CD8-positive, alpha-beta T cell (primary cell): ENCODE measurements at places on chromosomes 13 and 19. TPM values are rescaled to one million over a fixed set of nuclear protein-coding genes. Genes with fewer than 3 reads are reported as not detected.
A peak's percentile ranks its signal among the peaks of the same experiment; 100 is the strongest.

The IGSF23 gene
- not detected for total RNA-seq

- DNase-seq = no peak
Observed at GRCh38 chr19:29326849-29327840, 114.2 kb upstream of the UQCRFS1 start.

The DAND5 gene
- total RNA-seq = not detected

- no peak for DNase-seq
Observed at GRCh38 chr19:7418596-7418995, 69.9 kb downstream of the ARHGEF18 start.

DNA sequence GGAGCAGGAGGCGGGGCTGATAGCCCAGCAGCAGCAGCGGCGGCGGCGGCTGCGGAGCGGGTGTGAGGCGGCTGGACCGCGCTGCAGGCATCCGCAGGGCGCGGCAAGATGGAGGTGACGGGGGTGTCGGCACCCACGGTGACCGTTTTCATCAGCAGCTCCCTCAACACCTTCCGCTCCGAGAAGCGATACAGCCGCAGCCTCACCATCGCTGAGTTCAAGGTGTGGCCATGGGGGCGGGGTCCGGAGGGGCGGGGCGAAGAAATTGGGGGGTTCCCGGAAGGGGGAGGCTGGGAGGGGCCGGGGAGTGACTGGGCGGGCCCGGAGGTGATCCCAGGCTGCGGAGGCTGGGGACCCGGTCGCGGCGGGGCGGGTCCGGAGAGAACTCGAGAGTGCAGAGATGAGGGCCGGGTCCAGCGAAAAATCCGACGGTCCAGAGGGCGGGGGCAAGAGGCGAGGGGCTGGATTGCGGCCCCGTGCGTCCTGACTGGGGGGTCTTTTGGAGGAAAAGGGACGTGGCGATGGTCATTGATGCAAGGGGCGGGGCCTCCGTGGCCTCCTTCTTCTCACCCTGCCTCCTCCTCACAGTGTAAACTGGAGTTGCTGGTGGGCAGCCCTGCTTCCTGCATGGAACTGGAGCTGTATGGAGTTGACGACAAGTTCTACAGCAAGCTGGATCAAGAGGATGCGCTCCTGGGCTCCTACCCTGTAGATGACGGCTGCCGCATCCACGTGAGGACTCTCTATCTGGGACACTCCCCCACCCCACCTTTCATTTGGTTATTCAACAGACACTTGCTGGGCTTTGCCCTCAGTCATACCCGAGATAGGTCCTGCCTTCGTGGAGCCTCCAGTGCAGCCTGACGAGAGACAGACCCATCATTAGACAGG lies at the start of gene TBCB:
TSS of gene TBCB (plus strand) at position 16 of the 891 bp plus-strand sequence. CDS start at position 109, 93 bp downstream.
- peak; percentile 93 for DNase-seq

The ZNF729 gene
- not detected for total RNA-seq

- DNase-seq = no peak
Observed at GRCh38 chr13:20288561-20288960, 56.4 kb upstream of the GJB6 start.

DNA sequence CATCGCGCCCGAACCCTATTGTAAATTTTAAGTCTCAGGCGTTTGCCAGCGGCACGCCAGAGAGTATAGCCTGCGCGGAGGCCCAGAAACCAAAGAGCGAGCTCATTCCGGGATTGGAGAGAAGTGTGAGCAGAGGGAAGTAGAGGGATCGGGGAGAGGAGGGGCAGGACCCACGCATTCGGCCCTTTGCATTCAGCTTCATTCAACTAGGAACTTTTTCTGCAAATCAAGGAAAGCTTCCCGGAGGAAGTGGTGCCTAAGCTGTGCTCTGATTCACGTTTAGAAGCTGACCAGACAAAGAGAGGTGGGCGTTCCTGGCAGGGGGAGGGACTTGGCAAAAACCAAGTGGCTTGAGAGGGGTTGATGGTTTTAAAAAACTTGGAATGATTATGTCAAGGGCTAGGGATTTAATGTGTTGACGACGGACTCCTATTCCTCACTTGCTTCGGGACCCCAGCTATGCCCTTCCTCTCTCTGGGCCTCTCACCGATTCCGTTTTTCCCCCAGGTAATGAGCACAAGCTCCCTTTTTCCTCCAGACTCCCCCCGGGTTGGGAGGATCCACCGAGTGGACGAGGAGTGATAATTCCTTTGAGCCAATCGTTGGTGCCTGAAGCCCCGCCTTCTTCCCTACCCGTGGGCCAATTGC lies 811 bp upstream of the PRMT1 start:
- DNase-seq = peak; percentile 44

GRCh38 chr19:6076675-6077463 lies 33.4 kb downstream of the RFX2 start:
- DNase-seq = no peak

- DNase-seq = no peak
Observed at GRCh38 chr13:76641056-76641455, 245.1 kb downstream of the KCTD12 start.

The CGB3 gene
- not detected for total RNA-seq

The ZNF541 gene
- 1.5 TPM for total RNA-seq

GRCh38 chr19:14162871-14163297 lies 26.5 kb upstream of the ASF1B start:
- no peak for DNase-seq

GRCh38 chr19:1233115-1233667 lies 4.6 kb downstream of the CBARP start:
- DNase-seq = no peak

DNA sequence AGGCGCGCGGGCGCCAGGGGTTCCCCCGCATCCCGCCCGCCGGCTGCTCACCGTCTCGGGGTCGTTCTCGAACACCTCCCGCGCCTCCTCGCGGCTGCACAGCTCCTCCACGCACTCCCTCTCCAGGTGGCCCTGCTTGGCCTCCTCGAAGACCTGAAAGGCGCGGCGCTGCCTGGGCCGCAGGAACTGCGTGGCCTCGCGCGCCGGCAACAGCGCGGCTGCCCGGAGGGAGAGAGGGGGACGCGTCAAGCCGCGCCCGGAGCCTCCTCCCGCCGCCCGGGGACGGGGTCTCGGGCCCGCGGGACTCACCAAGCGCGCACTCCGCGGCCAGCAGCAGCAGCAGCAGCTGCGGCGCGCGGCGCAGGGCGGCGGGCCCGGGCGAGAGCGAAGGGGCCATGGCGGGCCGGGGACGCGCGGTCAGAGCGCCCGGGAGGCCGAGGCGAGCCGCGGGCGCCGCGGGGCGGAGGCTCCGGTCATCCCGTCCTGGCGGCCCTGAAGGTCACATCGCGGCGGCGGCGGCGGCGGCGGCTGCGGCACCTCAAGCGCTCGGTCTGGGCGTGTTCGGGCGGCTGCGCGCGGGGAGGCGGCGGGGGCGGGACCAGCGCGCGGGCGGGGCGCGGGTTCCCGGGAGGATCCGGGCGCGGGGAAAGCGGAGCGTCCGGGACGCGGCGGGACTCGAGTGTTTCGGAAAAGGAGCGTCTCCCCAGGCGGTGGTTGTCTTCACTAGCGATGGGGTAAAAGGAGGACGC lies at the start of gene GAS6:
TSS of gene GAS6 (minus strand) at position 553 of the 749 bp plus-strand sequence. CDS start at position 397, 156 bp downstream.
- DNase-seq = peak; percentile 57

DNA sequence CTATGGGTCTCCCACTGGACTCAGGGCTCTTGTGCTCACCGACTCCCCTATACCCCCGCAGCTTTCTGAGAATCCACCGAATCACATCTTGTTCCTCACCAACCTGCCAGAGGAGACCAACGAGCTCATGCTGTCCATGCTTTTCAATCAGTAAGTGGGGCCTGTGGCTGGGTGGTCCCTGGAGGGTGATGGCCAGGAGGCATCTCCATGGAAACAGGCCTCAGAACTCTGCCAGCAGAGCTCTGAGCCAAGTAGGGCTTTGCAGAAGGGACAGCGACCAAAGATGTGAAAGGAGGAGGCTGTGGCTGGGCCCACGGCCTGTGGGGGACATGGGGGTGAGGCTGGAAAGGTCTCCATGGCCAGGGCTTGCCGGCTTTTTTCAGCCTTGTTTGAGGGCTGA lies 11.8 kb upstream of the MIA start:
- no peak for DNase-seq

The CGB8 gene
- not detected for total RNA-seq

- no peak for DNase-seq
Observed at GRCh38 chr13:90652036-90652435, 695.5 kb upstream of the MIR17HG start.

DNA sequence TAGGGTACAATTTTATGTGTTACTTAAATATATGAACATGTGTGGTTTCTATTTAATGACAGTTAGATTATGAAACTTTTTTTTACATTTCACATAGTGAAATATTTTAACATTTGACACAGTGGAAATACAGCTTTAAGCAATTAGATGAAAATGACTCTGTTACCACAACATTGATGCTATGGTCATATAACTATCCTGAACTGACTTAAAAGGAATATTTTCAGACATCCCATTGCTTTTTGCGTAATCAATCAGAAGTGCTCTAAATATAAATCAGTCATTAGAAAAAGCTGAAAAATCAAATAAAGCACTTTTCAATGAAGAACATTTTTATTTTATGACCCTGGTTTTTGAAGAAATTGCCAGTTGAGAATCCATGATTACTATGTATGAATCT lies 80.3 kb downstream of the UFM1 start:
- DNase-seq = no peak

The ZNF667 gene
- total RNA-seq = 8.3 TPM

DNA sequence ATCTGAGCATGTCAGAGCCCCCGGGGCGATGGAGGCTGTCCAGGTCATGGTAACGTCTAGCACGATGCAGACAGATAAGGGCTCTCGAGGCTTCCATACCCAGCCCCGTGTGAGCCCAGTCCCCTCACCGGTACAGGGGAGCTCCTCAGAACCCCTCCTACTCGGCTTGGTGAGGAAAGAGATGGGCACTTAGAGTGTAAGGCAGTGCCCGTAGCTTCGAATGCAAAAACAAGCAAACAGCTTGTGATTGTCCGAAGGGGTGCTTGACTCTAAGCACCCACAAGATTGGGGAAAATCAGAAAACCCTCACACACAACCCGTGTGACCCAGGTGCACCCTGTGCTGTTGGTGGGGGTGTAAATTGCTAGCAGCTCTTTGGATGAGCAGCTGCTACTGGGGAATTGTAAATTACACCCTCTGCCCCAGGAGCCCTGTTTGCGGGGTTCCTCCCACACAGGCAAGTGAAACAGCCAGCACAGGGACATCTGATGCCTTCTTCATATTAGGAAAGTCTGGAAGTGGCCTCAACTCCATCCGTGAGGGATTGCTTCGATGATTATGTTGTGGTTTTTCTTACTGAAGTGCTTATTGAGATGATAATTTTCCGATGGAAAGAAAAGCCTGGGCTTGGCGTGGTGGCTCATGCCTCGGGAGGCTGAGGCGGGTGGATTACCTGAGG lies 918 bp upstream of the PSPN start:
- DNase-seq = no peak

DNA sequence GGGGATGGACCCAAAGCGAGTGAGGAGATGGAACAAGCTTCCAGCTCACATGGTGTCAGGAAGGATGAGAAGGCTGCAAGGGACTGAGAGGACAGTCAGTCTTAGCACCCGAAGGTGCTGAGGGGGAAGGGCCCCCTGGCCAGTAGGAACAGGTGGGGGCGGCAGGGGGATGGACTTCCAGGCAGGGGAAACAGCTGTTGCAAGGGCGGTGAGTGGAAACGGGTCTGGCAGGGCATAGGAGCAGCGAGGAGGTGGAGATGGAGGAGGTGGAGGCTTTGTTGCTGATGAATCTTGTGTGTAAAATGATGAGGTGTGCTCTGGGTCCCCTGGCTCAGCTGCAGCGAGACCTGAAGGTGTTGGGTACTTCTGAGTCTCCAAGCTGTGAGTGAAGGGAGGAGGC lies 1.2 kb downstream of the MAP1S start:
- no peak for DNase-seq

The OCEL1 gene
- 20.9 TPM for total RNA-seq

DNA sequence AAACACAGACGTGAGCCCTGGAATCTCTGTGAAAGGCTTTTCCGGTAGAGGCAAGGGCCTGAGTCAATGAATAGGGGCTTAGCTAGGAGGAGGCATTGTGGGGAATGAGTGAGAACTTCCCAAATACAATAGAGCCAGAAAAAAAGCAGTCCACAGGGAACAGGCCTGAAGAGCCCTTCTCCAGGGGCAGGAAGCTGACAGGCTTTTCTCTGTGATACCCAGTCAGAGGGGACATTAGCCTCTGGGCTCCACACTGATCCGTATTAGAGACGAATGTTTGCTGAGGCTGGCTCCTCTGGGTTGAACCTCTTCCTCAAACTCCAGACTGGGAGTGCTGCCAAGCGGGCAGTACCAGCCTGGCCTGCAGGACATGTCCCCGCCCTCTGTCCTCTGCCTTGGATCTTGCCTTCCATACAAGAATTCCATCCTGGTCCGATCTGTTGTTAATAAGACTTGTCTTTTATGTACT lies 2.3 kb downstream of the DHRS12 start:
- no peak for DNase-seq

GRCh38 chr13:39599012-39599411 lies 4.0 kb downstream of the LHFPL6 start:
- no peak for DNase-seq

DNA sequence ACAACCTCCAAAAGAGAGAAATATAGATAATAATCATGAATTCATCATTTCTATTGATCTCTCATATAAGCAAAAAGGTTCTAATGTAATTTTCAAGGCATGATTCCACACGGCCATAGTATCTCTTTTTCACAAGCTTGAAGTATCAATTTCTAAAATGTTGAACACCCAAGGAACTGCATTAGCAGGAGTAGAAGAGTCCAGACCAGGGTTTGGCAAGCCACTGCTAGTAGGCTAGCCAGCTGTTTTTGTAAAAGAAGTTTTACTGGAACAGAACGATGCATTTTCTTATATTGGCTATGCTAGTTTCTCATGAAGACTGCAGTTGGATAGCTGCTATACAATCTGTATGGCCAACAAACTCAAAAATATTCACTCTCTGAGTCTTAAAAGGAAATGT lies 481.5 kb upstream of the MIR17HG start:
- DNase-seq = no peak

DNA sequence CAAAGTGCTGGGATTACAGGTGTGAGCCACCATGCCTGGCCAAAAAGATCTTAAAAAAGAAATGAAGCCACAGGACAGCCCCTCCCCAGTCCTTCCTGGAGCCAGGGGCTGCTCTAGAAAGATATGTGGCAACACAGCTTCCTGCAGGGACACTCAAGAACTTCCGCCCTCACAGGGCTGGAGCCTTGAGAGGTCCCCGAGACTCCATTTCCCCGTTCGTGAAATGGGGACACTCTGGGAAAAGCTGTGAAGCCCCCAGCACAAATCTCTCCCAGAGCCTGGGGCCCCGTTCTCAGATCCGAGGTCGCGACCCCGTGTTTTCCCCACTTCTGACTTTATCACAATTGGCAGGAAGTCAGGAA lies 2.5 kb upstream of the GPX4 start:
- DNase-seq = no peak

The HIF3A gene
- total RNA-seq = not detected

The NTF4 gene
- total RNA-seq = not detected

- no peak for DNase-seq
Observed at GRCh38 chr13:95800436-95800835, 123.5 kb downstream of the DNAJC3 start.

The BCL3 gene
- 107 TPM for total RNA-seq

The KLF5 gene
- 3.4 TPM for total RNA-seq
